Stimulated activated CD8-positive, alpha-beta memory T cell treated with anti-CD3 and anti-CD28 coated beads, Interleukin-4, amount 100 ng/mL, for 4 hours (primary cell): ENCODE measurements at places on chromosomes 5 and 9.

- DNase-seq, result no peak
Measured at GRCh38 chr9:104905153-104905901, 22.6 kb downstream of the ABCA1 start.

- DNase-seq, result no peak
Measured at GRCh38 chr5:175728316-175728715, 70.4 kb downstream of the HRH2 start.

DNA sequence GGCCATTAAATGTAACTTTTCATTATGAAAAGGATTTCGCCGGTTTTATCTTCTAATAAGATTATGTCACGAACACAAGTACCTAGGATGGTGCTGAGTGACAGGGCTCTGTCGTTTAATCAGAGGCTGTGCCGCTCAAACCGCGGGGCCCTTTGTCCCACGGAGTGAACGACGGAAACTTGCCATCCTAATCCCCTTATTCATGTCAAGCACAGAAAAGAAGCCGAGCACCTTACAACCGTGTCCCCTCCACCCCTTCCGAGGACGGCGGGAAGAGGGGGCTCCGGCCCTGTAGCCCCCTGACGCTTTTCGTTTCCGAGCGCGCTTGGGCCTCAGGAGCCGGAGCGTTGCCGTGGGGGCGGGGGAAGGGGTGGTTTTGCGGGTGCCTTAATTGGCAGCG is 11.2 kb downstream of the LMX1B start:
- no peak for DNase-seq

DNA sequence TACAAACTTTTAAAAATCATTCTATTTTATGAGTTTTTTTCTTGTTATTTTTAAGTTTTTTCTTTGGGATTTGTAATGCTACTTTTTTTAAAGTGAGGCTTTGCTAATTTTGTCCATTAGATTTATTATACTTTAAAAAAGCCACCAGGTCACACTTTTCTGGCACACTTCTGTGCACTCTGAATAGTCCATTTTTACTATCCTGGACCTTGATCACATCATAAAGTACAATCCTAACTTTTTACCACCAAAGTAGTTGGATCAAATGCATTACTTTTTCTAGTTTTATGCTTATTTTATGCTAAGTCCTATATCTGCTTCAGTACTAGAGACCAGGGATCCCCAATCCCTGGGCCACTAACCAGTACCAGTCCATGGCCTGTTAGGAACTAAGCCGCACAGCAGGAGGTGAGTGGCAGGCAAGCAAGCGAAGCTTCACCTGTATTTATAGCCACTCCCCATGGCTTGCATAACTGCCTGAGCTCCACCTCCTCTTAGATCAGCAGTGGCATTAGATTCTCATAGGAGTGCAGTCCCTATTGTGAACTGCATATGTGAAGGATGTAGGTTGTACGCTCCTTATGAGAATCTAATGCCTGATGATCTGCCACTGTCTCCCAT is 16.0 kb downstream of the FRRS1L start:
- no peak for DNase-seq

DNA sequence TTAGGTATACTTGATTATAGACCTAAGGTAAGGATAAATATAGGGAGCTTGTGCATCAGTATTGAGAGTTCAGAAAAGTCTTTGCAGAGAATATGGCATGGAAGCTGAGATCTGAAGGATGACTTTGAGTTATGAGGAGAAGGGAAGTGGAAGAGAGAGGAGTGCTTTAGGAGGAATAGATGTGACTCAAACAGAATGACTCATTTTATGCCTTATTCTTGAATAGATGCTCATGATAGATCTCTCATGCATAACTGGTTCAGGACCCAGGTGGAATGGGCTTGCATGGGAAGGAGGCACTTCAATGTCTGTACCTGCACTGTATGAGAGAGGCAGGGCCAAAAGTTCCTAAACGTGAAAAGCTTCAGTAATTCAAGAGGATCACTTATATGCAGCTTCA is 103.3 kb downstream of the CWC27 start:
- no peak for DNase-seq

DNA sequence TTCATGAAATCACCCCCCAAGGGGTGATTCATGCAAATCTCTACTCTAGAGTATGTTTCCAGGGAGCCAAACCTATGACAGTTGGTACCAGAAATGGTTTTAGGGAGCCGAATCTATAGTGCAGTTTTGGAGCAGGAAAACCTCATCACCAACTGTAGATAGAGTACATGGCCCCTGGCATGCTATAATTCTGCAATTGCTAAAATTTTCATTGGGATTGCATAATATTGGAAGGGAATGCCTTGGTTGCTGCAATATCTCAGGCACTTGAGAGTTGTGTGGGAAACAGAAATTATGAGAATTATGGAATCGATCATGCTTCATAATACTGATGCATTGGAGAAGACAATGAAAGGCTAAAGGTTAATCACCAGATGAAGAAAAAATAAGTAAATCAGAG is 148.2 kb upstream of the PLPPR1 start:
- DNase-seq, result no peak

GRCh38 chr5:135695656-135696313 is 117.0 kb upstream of the CXCL14 start:
- no peak for DNase-seq
